Panc1 (cell line): ENCODE measurements at places on chromosomes 5 and 9. TPM values are rescaled to one million over a fixed set of nuclear protein-coding genes. Genes with fewer than 3 reads are reported as not detected.
A peak's percentile ranks its signal among the peaks of the same experiment; 100 is the strongest.

The IL3 gene
- not detected for total RNA-seq

The PCDHGB4 gene
- total RNA-seq, result 0.21 TPM

The ZNF483 gene
- total RNA-seq, result 4.8 TPM

DNA sequence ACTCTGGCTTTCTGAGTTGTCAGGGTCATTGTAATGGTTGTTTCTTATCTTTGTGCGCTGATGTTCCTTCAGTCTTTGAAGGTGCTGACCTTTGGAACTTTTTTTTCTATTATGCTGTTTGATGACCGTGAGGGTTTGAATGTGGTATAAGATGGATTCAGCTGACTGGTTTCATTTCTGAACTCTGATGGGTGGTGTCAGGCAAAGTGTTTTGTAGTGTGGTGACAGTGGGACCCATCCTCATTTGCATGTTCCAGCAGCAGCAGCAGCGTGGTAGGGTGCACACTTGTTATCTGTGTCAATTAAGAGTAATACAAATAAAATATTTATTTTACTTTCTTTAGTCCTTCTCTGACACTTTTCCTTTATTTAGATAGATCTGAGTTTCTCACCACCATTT lies 227.7 kb upstream of the PRR16 start:
- no peak for DNase-seq

DNA sequence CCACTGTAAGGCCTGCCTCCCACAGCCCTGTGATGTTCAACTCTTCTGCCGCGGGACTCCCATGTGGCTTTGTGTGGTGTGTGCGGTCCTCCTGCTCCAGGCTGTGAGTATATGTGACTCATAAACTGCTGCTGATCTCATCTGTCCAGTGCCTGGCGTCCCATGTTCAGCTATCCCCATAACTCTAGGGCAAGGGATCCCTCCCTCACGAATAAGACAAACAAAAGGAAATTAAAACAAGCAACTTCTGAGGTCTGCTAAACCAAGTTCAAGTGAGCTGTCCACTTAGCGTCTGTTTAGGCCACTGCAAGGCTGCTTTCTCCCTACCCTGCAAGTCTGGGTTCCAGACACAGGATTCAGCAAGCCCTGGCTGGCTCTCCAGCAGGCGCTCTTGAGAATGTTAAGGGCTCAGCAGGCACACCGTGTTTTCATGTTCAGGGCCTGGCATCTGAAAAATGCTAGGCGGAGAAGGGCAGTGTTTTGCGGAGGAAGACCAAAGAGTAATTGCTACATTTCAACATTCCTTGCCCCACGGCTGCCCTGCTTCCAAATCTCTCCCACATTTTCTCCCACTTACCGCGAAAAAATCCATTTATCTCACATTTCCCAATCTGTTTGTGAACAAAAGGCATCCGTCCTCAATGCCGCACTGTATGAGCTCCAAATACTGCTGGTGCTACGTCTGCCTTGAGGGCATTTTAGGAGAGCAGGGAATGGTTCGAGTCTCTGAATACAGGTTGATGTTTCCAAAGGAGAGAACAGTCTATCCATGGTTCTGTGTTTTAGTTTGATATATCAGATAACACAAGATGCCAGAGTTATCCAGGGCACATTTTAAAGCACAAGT lies 280.2 kb downstream of the SEMA5A start:
- DNase-seq, result no peak

DNA sequence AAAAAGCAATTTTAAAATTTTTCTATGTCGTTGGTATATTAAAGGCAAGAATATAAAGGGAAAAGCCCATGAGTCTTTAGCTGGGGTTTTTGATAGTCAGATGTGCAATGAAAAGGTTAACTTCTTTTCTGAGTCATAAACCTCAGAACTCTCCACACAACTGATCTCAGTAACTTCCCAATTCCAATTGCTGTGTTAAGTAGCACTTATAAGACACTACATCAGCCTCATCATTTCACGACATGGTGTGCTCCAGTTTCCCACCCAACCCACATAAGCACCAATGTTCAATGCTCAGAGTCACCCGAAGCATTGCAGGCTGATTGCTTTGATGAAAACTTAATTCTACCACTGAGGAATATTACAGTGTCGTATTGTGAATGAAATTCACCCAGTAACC lies 155.8 kb downstream of the TSSK1B start:
- DNase-seq, result no peak

DNA sequence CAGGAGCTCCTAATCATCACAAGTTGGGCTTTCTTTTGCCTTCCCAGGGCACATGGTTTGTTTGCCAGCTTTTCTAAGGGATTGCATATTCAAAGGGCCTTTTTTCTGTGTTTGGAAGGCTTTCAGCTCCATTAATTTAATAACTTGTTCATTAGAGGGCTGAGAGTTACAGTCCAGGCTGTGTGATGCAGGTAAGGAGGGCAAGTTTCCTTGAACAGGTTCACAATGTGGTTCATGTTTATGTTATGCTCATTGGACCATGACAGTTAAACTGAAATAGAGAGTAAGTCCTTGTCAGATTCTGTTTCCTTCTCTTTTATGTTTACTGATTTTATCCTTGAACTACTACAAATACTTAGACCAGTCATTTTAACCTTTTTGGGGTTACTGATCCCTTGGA lies 174.4 kb downstream of the MARCHF11 start:
- DNase-seq, result no peak

DNA sequence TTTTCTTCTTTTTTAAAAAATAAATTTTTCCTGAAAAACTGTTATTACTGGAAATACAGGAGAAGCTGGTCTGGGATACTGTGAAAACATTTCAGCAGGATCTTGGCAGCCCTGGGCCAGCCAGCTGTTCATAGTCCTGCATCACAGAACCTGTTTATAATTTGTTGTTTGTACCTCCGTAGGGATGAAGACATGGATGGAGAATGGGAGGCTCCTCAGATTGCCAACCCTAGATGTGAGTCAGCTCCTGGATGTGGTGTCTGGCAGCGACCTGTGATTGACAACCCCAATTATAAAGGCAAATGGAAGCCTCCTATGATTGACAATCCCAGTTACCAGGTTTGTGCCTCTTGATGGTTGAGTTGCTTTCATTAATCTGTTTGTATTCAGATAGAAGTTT lies 12.4 kb upstream of the MAML1 start:
- no peak for DNase-seq

GRCh38 chr5:177313561-177314259 lies 2.0 kb upstream of the MXD3 start:
- DNase-seq, result no peak

GRCh38 chr5:147857302-147858129 lies 21.0 kb upstream of the SCGB3A2 start:
- DNase-seq, result peak; percentile 52

DNA sequence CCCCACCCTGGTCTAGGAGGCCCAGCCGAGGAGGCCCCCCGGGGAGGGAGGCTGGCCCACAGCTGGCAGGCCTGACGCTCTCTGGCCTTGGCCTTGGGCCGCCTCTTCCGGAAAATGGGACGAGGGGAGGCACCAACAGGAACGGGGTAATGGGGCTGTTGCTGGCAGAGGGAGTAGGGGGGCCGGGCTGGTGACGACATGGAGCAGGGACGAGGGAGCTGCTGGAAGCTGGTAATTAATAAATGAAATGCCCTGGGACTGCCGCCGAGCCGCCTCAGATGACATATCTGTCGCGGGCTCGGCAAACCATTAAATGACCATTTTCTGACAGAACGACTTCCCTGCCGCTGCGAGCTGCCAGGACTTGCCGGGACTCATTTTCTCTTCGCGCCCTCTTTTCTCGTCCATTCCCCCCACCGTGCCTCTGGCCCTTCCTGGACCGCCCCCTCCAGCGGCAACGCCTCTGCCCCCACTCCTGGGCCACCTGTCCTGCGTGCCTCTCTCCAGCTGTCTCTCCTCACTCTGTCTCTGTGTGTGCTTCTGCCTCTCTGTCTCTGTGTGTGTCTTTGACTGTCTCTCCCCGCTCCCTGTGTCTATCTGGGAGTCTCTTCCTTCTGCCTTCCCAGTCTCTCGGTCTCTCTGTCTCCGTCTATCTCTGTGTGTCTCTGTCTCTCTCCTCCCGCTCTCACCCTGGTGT lies 215.7 kb downstream of the PAX5 start:
- no peak for DNase-seq
